Psoas muscle (tissue), 8 donors: ENCODE measurements at places on chromosomes 1 and 21. TPM values are rescaled to one million over a fixed set of nuclear protein-coding genes. Genes with fewer than 3 reads are reported as not detected.
A peak's percentile ranks its signal among the peaks of the same experiment; 100 is the strongest.

DNA sequence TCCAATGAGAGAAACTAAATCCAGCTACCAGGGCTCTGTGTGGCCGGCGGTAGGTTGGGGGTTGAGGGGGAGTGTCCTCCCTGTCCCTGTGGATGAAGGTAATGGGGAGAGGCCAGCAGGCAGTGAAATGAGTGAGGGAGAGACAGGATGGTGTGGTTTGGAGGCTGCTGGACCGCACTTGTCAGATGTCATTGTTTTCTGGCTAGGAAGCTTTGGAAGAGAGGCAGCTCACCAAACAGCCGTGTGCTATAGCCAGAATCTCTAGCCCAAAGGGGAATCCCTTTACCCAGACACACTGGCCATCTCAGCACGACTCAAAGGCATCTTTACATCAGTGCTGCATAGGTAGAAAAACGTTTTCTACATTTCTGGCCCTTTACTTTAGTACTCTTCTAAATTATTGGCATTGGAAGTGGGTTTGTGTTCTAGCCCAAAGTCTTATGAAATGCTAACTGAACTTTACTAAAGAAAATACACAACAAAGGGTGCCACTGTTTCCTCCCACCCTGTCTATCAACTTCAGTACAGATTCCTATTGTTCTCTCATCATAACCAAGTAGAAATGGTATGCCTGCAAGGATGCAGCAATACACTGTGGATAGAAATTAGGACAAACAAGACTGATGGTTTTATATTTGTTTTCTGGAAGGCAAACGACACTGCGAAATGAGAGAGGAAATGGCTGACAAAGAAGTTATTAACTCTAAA lies 95.9 kb upstream of the COA6 start:
- DNase-seq: no peak

DNA sequence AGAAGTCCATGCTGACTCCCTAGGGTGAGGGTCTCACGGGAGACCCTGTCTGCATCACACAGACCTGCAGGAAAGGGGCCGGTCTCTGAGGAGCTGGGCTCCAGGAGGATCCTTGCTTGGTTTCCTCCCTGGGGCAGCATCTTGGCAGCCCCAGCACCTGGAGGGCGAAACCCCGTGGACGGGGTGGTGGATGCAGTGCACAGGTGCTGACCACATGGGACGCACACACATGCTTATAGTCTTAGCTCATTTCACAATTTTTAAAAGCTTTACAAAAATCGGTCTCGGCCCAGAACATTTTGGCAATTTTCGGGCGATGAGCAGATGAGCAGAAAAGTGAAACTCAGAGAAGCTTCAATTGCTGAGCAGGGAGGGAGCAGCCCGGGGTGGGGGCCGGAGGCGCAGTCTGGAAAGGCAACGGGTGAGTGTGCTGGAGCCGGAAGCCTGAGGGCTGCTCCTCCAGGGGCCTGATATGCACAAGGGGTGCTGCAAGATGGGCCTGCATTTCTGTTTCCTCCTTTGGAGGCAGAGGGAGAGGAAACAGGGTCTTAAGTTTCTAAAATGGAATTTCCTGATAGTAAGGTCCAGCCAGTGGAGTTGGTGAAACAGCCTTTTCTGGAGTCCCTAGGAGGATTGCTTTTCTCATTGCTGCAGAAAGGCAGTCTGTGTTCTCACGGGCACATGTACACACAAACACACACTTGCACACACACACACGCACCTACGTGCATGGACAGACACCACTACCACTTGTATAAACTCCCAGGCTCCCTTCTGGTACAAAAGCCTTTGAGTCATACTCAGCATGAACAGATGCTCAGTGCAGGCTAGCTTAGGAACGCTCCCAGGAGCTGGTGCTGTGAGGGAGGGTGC lies 60.6 kb downstream of the SCCPDH start:
- DNase-seq: no peak

DNA sequence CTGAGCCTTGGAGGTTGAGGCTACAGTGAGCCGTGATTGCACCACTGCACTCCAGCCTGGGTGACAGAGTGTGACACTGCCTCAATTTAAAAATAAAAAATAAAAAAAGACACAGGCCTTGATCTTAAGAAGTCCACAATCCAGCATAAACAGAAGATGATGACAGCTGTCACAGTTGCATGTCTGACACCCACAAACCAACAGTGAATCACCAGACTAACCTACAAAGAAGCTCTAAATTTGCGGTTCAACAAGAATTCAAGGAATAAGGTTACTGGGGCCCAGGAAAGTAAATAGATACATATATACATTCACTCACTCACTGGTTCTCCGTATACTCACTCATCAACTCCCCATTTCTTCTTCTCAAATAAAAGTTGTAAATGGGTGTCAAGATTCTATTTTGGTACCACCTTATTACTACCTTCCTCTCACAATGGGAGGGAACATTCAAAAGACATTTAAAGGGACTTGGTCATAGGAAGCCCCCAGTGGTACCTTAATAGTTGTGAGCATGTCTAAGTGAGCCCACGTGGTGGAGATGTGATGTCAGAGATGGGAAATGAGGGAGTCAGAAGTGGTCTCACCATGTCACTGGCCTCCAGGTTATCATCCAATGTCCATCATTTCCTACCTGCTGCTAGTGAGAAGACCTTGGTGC lies 66.9 kb upstream of the PRDX6 start:
- DNase-seq: no peak

DNA sequence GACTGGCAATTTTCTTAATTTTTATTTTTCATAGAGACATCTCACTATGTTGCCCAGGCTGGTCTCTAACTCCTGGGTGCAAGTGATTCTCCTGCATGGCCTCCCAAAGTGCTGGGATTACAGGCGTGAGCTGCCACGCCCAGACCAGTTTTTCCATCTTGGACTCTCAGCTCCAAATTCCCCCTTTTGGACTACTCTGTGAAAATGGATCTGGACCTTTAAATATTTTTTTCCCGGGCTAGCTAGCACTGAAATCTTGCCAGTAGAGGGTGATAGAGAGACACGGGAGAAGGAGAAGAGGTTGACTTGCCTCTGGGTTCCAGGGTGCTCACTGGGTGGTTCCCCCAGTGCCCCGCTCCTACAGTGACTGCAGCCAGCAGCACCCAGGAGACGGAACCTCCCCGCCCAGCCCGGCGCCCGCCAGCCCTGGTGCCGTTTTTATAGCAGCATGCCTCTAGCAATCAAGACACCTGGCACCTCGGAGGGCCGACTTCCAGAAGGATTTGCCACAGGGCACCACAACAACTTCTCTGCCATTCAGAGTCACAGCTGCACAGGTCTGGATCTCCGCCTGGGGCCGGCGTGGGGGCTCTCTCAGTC lies 34.7 kb upstream of the SCCPDH start:
- DNase-seq: peak; percentile 58

- DNase-seq: no peak
Observed at GRCh38 chr21:38937844-38938243, 132.1 kb downstream of the ETS2 start.

- DNase-seq: no peak
Observed at GRCh38 chr1:35398739-35399138, 130.2 kb downstream of the ZMYM4 start.

DNA sequence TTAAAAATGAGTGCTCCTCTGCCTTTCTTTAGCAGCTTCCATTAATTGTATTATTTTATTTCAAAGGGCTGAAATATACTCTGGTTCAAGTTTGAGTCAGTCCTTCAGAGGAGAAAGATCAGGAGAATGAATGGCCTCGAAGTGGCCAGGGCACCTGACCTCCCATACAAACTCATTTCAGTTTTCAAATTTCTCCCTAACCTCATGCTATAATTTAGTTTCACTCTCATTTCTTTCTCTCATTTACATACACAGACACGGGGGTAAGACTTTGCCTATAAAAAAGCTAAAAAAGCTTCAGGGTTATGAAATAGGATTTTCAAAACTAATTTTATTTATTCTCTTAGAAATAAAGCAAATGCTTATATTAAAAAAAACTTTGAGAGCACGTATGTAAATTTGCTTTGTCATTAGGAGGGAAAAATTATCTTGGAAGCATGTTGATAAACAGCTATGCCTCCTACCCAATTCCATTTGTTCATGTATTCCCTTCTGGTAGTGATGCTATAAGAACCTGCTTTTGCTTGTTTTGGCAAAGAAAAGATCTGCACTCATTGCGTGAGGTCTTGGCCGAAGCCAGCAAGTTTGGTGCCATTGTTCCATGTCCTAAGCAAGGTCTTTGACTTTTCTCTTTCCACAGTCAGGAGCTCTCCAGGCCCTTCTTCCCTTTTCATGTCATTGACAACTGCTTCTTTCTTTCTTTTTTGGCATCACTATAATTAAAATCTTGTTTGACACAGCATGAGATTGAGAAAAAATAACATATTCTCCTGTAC lies 80.4 kb upstream of the LRRC53 start:
- no peak for DNase-seq

DNA sequence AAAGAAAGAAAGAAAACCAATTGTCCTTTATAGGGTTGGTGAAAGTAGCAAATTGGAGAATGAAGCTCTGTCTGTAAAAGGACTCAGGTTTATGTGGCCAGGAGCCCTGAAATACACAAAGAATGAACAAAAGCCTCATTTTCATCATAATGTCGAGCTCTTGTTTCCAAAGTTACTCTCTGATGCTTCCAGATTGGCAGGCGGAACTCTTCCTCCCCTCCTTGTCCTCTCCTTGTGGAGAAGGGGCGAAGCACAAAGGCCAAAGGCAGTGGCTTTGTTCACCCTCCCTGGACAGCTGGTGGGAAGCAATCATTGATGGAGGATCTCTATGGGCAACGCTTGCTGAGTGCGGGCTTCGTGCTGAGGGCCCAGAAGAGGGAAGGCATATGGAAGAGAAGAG lies 5.6 kb downstream of the CA6 start:
- no peak for DNase-seq

- DNase-seq: no peak
Observed at GRCh38 chr1:60535713-60536112, 462.1 kb upstream of the C1orf87 start.

DNA sequence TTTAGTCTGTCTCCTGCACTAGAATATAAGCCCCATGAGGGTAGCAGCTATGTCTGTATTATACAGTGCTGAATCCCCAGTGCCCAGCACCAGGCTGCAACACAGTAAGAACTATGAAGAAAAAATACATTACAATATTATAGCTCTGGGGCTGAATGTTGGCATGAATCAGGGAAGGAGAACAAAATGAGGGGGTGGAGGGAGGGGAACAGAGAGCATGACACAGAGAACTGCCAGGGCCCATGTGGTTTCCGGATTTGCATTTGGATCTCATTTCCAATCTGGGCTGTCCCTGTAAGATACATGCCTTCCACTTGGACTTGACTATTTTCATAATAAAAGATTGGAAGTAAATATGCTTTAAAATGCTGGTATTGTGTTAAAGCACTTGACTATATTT lies 35.8 kb downstream of the C1orf198 start:
- no peak for DNase-seq

- DNase-seq: no peak
Observed at GRCh38 chr1:1176931-1177330, 3.3 kb downstream of the TTLL10 start.

The SMPDL3B gene
- total RNA-seq: not detected

The TSPAN2 gene
- total RNA-seq: 2.3 TPM

The CHIT1 gene
- total RNA-seq: 0.27 TPM

The DIO1 gene
- not detected for total RNA-seq

The SYTL1 gene
- total RNA-seq: 0.52 TPM

The CDC7 gene
- 1.2 TPM for total RNA-seq

The FAM72B gene
- total RNA-seq: not detected

The OR10Z1 gene
- total RNA-seq: not detected

The CFAP74 gene
- total RNA-seq: not detected
